ENCODE measurements at places on chromosomes 3 and 15. TPM values are rescaled to one million over a fixed set of nuclear protein-coding genes. Genes with fewer than 3 reads are reported as not detected.

The BLM gene
- total RNA-seq, result 21.4 TPM

DNA sequence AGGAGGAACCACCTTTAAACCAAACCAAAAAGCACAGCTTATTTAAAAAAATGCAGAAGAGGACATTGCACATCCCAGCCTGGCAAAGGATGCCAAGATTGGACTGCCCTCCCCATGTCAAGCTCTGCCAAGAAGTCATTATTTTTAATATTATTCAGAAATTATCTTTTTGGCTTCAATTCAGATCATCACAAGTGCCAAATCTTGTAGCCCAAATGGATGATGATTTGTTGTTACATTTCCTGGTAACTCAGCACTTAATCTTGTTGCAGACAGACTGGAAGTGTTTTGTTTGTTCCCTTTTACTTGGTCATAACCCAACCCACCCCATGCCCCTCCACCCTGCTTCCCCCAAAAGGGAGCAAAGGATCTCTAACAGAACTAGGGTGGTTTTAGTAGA lies 28.1 kb upstream of the LXN start:
- no peak for DNase-seq

GRCh38 chr3:191563722-191564121 lies 102.8 kb downstream of the PYDC2 start:
- no peak for DNase-seq

DNA sequence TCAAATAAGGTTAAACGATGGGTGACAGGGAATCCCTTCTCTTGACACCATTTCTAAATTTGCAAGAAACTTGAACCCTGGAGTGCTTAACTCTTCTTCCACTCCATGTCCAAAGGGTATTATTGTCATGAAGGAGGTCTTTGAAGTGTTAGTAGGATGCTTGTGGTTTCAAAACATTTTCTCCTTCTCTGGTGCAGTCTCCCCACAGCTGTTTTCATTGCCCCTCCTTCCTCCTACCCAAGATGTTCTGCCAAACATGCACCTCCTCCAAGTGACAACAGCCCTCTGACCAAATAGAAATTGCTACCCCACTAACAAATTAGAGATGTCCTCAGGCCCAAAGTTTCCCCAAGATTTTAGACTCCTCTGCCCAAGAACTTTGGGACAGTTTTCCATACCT lies 151.4 kb downstream of the POLR2M start:
- DNase-seq, result no peak

All from activated T-cell treated with anti-CD3 and anti-CD28 coated beads, Interleukin-2, amount 50 U/mL, for 4 hours (primary cell).